Stimulated activated CD8-positive, alpha-beta memory T cell treated with anti-CD3 and anti-CD28 coated beads, Interleukin-7, amount 100 ng/mL, for 1 hour (primary cell): ENCODE measurements at places on chromosomes 16 and 17.

DNA sequence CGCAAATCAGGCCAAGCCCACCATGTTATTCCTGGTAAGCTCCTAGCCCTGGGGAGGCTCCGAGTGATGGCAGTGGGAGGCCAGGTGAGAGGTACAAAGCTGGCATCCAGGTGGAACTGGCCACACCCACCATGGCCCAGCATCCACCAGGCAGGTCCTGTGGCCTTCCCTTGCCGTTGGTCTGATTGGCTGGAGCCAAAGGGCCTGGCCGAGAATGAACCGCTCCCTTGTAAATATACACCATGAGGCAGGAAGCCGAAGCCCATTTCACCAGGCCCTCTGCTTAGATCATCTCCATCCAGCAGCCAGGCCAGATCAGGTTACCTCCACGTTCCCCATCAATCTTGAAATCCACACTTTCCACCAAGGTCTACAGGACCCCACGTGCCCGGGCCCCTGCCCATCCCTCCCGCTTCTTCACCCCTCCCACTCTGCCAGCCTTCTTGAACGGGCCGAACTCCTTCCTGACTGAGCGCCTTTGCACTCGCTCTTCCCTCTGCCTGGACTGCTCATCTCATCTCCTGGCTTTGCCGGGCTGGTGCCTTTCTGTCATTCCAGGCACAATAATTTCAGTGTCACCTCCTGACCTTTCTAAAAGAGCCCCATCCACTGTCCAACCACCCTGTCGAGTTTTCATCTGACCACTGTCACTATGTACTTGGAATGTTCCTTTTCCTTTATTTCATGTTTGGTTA is 5.8 kb downstream of the SOCS1 start:
- no peak for DNase-seq

DNA sequence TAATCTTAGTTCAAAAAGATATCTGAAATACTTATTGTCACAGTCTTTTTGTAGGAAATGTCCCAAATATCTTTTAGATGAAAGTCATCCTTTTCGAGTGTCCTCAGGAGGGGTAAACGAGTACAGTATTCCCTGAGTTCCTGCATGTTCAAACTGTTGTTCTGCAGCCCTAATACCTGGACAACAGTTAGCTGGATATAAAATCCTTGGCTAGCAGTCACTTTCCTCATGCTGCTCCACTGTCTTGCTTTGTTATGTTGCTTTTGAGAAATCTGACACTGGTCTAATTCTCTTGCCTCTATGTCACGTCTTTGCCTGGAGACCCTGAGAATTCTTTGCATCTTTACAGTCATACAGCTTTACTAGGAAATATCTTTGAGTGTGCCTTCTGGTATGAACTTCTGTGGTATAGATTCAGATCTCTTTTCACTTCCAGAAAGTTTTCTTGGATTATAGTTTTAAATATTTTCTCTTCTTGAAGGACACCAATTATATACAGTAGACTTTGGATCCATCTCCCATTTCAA is 9.5 kb downstream of the MBTD1 start:
- no peak for DNase-seq

DNA sequence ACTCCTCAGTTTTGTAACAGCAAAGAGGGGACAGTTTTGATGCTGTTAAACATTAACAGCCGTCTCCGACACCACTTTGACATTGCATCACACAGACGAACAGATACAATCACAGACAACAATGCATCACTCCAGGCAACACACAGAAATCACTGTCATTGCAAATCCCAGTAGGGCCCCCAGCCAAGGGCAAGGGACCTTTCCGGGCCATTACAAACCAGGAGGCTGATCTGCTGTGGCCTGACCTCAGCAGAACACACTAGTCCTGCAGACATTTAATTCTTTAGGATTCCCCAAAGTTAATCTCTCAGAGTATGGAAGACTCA is 136.2 kb upstream of the RCVRN start:
- DNase-seq, result no peak

- DNase-seq, result no peak
Observed at GRCh38 chr17:72488555-72489271, 367.9 kb downstream of the SOX9 start.

GRCh38 chr17:79017546-79018369 is 6.2 kb upstream of the C1QTNF1 start:
- no peak for DNase-seq

- no peak for DNase-seq
Observed at GRCh38 chr16:24360936-24361335, 104.8 kb downstream of the CACNG3 start.

DNA sequence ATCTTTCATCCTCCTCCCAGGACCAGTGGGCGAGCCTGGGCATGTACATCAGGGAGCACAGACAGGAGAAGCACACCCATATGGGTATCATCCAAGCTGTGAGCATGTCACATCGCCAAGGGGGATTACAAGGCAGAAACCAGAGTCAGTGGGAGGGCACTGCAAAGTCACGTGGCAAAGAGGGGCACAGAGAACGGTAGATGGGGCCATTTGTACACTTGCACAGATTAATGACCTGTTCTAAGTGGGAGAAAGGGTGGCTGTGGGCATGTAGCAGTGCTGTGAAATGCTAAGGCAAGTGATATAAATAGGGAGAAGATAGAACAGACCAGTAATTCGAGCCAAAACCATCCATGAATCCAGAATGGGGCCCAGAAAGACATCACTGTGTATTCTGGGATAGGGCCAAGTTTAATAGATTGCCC is 265.0 kb downstream of the CPPED1 start:
- no peak for DNase-seq

DNA sequence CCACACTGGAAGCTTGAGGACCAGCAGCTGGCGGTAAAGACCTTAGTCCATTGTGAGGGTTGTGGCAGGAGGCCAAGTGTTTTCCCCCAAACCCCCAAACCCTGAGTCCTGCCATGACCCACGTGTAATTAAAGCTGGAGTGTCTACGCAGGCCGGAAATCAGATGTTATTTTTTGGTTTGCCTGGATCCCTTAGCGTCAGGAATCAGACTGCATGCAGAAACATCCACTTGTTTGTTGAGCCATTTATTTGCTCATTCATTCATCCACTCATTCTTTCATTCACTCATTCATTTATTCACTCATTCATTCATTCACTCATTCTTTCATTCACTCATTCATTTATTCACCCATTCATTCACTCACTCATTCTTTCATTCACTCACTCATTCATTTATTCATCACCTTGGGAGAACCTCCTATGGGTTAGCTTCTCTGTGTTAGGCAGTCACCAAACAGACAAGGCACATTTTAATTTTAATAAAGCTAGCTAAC is 313.1 kb downstream of the MAF start:
- DNase-seq, result no peak

DNA sequence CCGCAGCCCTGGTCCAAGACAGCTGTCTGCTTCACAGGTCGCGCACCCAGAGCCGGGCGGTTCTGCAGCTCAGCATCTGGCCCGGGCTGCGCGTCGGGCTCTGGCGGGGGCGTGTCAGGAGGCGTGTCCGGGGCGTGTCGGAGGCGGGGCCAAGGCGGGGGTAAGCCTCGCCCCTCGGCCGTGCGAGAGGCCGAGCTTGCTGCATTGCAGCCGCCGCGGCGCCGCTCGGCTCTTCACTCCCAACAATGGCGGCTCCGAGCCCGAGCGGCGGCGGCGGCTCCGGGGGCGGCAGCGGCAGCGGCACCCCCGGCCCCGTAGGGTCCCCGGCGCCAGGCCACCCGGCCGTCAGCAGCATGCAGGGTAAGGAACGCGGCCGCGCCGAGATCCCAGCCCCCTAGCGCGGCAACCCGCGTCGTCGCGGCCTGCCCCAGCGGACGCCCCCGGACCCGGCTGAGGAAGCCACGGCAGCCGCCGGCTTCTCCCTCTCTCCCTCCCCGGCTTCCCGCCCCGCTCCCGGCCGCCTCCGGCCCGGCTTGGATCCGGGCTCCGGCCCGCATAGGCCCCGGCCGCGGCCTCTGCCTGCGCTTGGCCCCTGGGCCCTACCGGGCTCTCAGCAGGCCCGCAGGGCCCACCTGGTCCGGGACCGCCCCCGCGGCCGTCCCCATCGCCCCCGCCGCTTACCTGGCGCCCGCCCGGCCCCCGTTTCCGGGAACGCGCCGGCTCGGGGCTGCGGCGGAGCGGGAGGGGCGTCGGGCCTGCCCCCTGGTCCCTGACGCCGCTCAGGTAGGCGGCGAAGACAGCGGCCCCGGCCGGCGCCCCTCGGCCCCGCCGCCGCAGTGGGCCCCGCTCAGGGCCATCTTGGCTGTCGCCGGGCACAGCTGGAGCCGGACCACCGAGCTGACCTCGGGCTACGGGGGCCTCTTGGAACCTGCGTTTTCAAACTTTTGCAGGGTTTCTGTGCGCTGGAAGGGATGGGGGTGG is at the start of gene MAP2K4:
MAP2K4 (plus strand) TSS at position 236 of the 981 bp plus-strand sequence; CDS start at position 246, 10 bp downstream.
- DNase-seq, result peak; percentile 97

- DNase-seq, result no peak
Observed at GRCh38 chr17:81659038-81659437, 2.7 kb upstream of the PDE6G start.

- no peak for DNase-seq
Observed at GRCh38 chr16:21272253-21272652, 5.8 kb downstream of the CRYM start.

DNA sequence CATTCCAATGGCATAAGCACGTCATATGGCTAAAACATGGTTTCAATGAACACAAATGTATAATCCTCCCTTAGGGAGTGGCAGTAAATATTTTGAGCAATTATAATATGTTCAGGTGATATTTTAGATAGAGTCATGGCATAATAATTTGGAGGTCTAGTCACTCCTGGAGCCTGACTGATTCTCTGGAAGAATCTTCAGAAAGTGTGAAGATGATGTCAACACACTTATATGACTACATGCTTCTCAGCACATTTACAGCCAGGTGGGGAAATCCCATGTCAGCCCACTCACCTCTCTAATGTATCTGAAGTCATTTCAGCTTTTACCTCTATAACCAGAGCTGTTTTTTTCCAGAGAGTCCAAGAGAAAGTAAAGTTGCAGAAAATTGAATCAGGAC is 474.8 kb downstream of the SHISA9 start:
- DNase-seq, result no peak

DNA sequence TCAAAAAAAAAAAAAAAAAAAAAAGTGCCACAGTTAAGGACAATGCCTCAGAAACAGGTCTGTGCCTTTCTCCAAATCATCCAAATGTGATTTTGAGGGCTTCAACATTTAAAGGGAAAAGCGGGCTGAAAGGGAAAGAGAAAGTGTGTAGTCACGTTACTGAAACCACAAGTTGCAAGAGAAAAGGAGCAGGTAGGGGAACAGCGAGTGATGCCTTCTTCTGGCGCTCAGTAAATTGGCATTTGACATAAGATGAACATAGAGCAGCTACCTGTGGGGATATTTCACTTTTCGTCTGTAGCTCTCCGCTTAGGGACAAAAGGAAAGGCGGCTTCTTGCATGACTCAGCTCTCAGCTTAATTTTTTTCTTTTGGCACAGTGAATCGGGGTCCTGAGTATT is 11.1 kb downstream of the CMTM2 start:
- DNase-seq, result no peak

GRCh38 chr16:797120-797420 is 3.5 kb downstream of the GNG13 start:
- no peak for DNase-seq

- DNase-seq, result no peak
Observed at GRCh38 chr17:74383141-74383540, 15.8 kb downstream of the GPR142 start.

GRCh38 chr16:79089735-79090284 is 510.7 kb downstream of the MAF start:
- peak; percentile 22 for DNase-seq

- DNase-seq, result no peak
Observed at GRCh38 chr17:35017021-35017420, 36.7 kb downstream of the LIG3 start.

- no peak for DNase-seq
Observed at GRCh38 chr16:27482397-27483087, 67.2 kb downstream of the GTF3C1 start.

GRCh38 chr17:49748791-49749190 is 15.1 kb downstream of the FAM117A start:
- DNase-seq, result peak; percentile 18

- peak; percentile 44 for DNase-seq
Observed at GRCh38 chr17:78421534-78422266, 43.3 kb downstream of the PGS1 start.

DNA sequence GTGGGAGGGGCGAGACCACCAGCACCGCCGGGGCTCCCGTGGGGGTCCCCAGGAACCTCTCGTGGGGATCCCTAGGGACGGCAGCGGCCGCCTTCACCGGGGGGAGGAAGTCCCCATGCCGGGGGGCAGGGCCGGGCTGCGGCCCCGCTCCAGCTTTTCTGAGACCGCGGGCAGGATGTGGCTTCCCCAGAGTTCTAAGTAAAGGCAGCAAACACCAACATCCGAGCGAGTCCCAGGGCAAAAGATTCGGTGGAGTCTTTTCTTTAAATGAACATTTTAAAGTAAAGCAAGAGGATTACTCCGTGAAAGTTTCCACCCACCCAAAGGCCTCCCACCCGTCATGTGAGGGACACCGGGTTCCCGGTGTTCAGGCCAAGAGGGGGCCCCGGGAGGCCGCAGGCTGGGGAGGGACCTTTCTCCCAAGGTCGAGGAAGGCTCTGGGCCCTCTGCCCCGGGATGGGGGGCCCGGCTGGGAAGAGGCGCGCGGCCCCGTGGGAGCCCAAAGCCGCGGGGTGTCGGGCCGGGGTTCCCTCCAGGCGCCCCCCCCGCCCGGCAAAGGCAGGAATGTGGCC is 137.2 kb upstream of the RPH3AL start:
- DNase-seq, result no peak

DNA sequence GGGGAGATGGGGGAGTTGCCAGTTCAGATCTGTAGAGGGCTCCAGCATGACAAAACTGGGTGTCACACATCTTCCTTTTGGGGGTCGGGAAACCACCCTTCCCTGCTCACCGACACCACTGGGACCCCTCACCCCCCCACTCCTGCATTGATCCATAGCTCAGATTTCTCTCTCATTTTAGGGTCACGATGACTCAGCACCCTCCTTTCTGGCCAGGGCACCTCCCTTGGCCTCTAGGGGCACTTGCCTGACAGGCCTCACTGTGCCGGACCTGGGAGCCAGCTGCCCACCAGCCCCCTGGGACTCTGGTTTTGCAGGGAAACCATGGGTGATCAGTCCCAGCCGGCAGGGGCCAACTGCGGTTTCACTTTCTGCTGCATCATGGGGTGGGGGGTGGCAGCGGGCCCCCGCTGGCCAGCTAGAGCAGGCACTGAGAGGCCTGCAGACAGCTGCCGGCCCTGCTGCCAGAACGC is 239.4 kb downstream of the MRTFB start:
- no peak for DNase-seq

- no peak for DNase-seq
Observed at GRCh38 chr16:75931043-75931442, 204.8 kb upstream of the CPHXL start.

DNA sequence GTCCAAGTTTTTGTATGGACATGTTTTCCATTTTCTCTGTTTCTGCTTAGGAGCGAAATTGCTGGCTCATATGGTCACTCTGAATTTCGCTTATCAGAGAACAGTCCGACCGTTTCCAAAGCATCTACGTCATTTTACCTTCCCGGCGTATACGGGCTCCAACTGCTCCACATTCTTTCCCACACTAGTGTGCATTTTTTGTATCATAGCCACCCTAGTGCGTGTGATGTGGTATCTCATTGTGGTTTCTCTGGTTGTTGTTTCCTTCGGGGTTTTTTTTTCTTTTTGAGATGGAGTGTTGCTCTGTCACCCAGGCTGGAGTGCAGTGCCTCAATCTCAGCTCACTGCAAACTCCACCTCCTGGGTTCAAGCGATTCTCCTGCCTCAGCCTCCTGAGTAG is 31.0 kb upstream of the BHLHA9 start:
- DNase-seq, result no peak
